HTR-8/SVneo (cell line): ENCODE measurements at places on chromosomes 12 and 14.

GRCh38 chr12:46790066-46790465 lies 35.7 kb downstream of the SLC38A4 start:
- no peak for DNase-seq

GRCh38 chr12:69338120-69338859 lies 9.9 kb upstream of the LYZ start:
- no peak for DNase-seq

DNA sequence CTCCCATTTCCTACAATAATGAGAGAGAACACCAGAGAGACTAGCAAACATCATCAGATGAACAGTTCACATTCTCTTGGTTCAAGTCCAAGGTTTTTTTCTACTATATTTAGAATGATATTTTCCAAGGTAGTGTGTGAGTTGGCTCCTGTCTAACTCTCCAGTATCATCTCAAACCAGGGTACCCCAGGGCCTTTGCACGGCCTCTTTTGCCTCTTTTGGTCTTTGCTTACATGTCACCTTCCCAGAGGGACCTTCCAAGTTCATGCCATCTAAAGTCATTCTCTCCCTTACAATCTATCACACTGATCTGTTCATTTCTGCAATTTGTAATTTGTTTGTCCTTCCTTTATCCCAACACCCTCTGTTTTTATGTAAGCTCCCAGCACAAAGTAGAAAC lies 264.5 kb downstream of the VRK1 start:
- DNase-seq, result no peak

GRCh38 chr14:24416932-24417619 lies 12.4 kb downstream of the CBLN3 start:
- no peak for DNase-seq

GRCh38 chr12:48451372-48451771 lies 21.0 kb upstream of the ANP32D start:
- no peak for DNase-seq

GRCh38 chr12:47729233-47729632 lies 3.9 kb upstream of the ENDOU start:
- no peak for DNase-seq

DNA sequence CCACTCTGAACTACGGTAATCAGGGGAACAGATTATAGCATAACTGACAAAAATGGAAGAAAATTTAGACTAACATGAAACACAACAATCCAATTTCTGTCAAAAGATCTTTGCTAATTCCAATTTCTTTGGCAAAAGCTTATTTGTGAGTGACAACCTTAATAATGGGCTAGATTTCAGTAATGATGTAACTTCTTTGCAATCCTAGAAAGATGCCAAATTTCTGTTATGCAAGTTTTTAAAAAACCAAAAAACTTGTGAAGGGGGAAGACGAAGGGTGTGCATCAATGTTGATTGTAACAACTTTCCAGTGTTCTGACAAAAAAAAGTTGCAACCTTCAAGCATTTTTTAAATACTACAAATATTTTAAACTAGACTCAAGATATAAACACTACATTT lies 59.9 kb downstream of the DICER1 start:
- DNase-seq, result no peak

GRCh38 chr12:88844426-88844825 lies 264.2 kb upstream of the KITLG start:
- DNase-seq, result no peak

GRCh38 chr12:56995930-56996496 lies 10.3 kb downstream of the ZBTB39 start:
- DNase-seq, result no peak

DNA sequence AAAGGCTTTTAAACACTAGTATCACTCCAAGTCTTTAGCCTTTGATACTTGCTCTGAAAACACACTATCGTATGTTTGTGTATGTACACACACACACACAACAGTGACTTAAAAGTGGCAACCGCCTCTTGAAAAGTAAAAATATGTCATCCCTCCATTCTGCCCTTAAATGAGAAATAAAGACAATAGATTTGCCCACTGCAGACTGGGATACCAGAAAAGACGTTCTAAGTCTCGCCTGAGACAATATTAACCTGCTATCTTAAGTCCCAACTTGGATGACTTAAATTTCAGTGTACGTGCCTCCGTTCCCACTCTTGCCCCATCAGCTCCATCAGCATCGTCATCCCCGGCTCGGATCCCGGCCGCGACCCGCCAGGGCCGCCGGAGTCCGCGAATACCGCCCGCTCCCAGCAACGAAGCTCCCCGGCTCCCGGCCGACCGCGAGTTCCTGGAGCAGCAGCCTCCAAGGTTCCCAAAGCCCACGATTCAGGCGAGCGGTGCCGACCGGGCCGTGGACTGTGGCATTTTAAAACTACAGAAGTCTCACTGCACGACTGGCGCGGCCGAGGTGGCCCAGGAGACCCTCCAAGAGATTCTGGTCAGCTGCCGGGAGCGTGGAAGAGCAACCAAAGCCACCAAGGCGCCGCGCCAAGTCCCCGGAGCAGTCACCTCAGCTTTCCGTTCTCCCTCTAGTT lies 2.8 kb upstream of the ARID2 start:
- peak; percentile 6 for DNase-seq

- DNase-seq, result no peak
Measured at GRCh38 chr12:57012600-57013465, 3.5 kb downstream of the TAC3 start.

GRCh38 chr14:67559639-67560038 lies 26.5 kb downstream of the PLEKHH1 start:
- no peak for DNase-seq

DNA sequence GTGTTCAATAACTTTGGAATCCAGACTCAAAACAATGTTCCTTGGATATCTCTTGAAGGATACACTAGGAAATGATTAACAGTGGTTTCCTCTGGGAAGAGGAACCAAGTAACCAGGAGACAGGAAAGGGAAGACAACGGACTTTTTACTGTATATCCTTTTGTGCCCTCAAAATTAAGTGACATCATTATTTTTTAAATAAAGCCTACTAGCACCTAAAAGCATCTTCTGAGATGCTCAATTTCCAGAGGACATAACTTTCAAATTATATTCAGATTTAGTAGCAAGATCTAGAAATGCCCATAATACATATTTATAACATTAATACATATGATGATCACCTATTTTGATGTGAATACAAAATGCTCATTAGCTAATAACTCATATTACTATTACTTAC lies 6.5 kb downstream of the HECTD1 start:
- DNase-seq, result no peak

DNA sequence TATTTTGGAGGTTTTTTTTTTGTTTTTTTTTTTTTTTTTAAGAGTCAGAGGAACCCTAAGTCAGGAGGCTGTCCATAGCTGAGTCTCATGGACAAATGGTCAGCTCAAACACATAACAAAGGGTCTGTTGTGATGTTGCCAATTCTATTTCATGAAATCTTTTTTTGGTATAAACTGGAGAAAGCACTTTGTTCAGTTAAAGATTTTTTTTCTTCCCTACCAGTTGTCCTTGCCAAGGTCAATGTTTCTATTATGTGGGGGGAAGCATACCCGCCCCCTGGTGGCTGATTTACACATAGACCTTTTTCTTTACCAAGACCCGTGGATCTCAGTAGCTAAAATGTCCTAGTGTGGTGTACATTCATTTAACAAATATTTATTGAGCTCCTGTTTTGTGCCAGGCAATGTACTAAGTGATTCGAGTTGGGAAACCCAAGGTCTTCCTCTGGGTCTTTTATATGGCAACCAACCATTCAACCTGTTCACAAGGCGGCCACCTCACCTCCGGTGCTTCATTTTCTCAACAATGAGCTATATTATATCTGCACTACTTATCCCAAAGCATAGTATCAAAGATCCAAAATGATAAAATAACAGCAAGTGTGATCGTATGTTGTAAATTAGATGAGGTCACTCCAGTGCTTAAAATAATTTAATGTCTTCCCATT lies 214.5 kb downstream of the PAH start:
- DNase-seq, result peak; percentile 13

GRCh38 chr14:24833385-24833784 lies 199.4 kb upstream of the GZMB start:
- DNase-seq, result no peak

- DNase-seq, result peak; percentile 48
Measured at GRCh38 chr14:72962829-72963312, 36.6 kb downstream of the DCAF4 start.

DNA sequence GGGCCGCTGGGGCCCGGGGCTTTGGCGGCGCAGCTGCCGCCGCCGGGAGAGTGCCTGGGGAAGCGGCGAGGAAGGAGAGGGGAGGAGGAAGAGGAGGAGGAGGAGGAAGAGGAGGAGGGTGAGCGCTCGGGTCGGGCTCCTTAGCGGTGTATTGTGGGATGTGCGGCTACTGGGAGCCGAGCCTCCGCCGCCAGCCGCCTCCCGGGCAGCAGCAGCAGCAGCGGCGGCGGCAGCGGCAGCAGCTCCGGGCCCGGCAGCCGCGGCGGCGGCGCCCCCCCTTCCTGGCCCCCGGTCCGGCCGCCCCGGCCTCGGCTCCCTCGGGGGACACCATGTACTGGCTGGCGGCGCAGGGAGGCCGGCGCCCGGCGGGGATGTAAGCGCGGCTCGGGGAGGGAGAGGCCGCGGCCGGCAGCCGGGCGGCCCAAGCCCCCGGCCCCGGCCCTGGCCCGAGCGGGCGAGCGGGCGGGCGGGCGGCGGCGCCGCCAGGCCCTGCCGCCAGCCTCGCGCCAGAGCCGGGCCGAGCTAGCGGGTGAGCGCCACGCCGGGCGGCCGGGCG lies at the start of gene SETD1B:
Gene SETD1B, plus strand, starts transcription at position 149 of the 556 bp plus-strand sequence. CDS start 729 bp downstream, outside the sequence.
- DNase-seq, result no peak

DNA sequence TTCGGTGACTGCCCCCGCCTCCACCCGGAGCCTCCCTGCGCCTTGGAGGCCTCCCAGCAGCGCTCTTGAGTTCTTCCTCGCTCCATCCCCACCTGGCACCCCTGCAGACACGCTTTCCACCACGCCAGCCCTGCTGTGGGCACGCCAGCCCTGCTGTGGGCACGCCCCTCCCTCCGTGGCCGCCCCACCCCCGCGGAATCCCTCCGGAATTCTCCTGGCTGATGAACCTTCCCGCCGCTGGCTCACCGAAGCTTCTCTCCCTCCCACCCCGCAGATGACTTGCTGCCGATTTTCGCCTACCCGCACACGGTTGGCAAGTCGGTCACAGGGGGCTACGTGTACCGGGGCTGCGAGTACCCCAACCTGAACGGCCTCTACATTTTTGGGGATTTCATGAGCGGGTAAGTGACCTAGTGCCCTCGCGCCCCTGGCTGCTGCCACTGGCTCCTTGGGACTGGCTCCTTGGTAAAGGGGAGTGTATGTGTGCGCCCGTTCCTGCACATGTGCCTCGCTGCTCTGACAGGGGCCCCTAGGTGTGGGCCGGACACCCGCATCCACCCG lies 15.2 kb downstream of the HHIPL1 start:
- no peak for DNase-seq

- no peak for DNase-seq
Measured at GRCh38 chr14:47044841-47045240, 393.3 kb upstream of the RPL10L start.

DNA sequence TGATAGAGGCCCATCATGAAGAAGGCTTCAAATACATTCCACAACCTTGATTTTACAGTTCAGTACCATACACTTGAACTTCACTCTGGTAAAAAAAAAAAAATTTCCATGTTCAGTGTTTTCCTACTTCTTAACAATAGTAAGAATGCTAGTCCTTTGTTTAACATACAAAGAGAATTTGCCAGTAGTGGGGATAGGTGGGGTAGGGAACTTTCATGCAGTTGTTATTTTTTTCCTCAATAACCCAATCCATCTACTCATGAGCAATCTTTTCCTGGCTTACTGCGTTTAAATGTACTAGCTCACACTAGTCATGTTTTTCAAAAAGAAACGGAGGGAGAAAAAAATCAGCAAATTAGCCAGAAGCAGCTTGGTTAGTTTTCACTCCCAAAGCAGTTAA lies 206.1 kb downstream of the PRKD1 start:
- no peak for DNase-seq
